ENCODE measurements at places on chromosomes 5 and 9.

DNA sequence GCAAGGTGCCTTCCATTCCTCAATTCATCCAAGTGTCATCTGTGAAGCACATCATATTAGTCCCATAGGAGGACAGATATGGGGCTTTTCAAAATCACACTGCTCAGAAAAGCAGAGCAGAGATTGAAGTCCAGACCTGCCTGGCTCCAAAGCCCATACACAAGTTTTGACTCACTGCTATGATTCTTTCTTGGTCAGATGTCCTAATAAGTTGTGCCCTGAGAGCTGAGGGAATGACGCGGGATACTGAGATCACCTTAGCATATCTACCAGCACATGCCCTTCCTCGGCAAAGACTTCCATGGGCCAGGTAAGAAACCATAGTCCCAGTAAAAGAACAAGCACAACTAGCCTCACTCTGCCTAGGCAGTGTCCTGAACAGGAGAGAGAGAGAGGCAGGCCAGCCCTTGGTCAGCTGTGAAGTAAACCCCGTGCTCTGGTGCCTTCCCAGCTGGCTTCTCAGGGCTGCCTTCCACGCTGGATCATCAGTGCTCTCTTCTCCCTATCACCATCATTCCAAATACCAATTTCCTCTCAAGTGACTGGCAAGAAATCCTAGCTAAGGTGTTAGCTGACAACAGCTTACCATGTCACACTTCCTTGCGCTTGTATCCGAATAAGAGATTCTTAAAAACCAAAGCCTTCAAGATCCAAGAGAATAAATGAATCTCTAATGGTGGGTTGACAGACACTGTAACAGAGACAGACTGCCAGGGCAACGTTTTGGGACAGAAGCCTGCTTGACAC is 73.2 kb downstream of the SIL1 start:
- DNase-seq = no peak

DNA sequence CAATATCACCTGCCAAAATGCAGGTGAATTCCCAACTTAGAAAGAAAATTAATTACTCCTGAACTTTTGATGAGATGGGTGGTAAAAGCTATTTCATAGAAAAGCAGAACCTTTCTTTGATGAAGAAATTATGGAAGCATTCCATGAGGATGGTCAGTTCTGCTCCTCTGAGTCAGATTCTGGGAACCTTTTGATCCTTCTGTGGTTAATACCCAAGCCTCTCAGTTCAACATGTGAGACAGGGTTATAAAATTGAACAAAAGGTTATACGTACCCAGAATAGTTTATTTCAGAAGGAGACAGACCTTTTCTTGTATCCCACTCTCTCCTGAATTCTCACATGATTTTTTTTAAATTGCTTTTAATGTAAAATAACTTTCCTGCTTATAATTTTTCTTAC is 767.6 kb upstream of the ADAMTS16 start:
- no peak for DNase-seq

DNA sequence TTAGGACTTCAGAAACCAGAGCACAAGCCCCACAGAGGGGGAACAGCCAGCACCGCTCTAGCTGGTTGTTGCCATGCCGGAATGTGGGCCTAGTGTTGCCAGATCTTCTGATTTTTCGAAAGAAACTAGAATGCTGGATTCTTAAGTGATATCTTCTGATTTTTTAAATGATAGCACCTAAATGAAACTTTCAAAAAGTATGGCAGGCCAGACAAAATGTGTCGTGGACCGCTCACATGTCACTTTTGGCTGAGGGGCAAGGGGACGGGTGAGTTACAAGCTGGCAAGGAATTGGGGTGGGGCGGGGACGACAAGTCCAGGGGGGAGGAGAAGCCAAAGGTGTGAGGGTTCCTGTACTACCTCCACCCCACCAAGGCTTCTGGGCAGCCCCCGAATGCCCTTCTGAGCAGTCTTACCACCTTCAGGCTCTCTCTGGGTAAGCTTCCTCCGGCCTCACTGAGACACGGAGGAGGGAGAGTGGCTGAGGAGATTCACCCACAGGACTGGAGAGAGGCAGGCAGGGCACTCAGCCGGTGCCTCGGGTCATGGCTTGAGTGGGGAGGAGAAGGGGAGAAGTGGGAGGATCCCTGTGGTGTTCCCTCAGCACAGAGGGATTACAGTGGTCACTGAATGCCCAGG is 10.3 kb downstream of the B4GALT7 start:
- no peak for DNase-seq

- no peak for DNase-seq
Measured at GRCh38 chr5:63323926-63324325, 638.3 kb downstream of the HTR1A start.

DNA sequence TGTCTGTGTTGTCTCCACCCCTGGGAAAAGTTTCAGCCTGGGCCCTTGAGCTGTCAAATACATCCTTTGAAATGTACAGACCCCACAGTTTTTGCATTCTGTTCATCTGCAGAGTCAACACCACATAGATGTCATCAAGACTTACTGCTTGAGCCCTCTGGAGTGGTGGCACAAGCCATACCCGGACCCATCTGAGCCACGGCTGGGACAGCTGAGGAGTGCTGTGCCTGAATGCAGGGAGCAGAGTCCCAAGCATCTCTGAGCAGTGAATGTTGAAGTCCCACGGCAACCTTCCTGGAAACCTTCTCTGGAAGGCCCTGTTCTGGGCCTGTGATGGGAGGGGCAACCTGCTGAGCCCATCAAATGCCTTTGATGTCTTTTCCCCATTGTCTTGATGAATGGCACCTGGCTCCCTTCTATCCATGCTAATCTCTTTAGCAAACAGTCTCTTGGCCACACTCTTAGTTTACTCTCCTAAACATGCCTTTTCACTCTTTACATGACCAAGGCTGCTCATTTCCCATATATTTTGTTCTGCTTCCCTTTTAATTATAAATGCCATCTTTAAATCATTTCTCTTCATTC is 92.5 kb downstream of the ATPSCKMT start:
- DNase-seq = no peak

GRCh38 chr5:72647806-72648205 is 140.6 kb upstream of the ZNF366 start:
- no peak for DNase-seq

DNA sequence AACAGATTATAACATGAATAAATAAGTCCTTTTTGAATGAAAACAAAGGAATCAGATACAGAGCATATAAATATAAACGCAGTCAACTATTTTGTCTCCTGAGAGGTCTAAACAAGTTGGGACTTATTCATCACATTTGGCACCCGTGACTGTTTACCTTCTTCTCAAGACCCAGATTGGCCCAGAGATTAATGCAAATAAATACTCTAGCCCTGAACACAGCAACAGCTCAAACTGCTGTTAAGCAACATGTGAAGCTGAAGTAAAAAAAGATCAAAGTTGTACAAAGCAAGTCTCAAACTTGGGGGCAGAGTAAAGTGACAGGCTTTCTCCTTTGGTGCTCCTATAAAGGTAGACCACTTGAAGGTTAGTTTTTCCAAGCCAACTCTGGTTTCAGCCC is 95.0 kb upstream of the NR5A1 start:
- DNase-seq = no peak

GRCh38 chr9:4842734-4843133 is 50.0 kb downstream of the RCL1 start:
- DNase-seq = no peak

GRCh38 chr9:130872912-130873503 is 23.6 kb downstream of the QRFP start:
- DNase-seq = no peak

- no peak for DNase-seq
Measured at GRCh38 chr5:143536364-143536763, 132.9 kb upstream of the NR3C1 start.

DNA sequence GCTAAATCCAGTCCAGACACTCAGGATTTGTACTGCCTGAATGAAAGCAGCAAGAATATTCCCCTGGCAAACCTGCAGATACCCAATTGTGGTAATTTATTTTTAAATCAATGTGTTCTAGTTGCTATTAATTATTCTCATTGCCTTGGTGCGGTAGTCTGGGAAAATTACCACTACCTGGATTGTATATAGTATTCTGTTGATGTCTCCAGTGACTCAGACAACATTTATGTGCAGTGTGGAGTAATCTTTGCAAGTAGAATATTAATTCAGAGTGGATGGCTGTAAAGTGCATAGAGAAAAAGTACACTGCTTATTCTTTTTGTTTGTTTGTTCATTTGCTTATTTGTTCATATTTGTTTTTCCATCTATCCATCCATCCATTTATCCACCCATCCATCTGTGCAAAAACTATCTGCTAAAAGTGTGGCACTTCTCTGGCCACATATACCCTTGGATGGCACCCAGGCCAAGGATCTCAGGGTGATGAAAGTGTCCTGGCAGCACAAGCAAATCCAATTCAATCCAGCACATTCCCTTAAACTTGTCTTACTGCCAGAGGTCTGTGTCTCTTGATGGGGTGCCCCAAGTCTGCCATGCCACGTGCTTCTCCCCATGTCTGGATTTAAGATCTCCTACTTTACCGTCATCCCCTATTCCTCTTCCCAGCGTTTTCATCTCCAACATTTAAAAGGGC is 41.3 kb downstream of the NTRK2 start:
- no peak for DNase-seq

DNA sequence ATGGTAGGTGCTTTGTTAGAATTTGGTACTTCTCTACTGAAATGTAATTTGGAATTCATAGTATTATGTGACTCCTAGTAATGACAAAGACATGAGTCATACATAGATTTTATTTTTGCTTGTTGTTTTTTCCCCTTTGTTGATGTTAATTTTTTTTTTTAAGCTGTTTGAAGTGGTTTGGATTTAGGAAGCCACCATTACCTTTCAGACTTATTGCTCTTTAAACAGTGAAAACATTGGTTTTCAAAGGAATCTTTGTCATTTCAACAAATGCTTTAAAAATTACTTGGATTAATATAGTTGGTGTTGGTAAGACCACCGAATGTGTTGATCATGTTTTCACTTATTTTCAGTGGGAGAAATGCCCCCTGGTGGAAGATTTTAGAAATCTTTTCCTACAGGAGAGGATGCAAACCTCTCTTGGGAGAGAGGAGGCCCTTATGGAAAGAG is 170.1 kb upstream of the PITX1 start:
- no peak for DNase-seq

GRCh38 chr9:127361561-127361960 is 35.4 kb upstream of the SLC2A8 start:
- DNase-seq = no peak

GRCh38 chr9:128151309-128152132 is 2.3 kb downstream of the LCN2 start:
- DNase-seq = no peak

DNA sequence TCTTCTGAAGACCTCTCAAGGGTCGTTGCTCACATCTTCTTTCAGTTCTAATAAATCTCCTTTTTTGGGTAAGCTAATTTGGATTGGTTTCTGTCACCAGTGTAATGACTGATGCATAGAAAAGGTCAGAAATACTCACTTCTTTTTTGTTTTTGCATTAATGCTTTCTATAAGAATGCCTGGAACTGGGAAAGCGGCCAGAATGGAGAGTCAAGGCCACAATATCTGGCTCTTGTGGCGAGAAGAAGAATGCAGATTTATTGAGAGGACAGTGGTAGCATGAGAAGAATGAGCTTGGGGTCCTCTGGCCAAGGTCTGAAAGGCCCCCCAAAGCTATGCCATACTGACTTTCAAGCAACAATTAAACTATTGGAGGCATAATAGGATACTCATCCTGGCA is 88.0 kb upstream of the SLC12A2 start:
- no peak for DNase-seq

- no peak for DNase-seq
Measured at GRCh38 chr5:176388003-176388443, 375 bp downstream of the NOP16 start.

DNA sequence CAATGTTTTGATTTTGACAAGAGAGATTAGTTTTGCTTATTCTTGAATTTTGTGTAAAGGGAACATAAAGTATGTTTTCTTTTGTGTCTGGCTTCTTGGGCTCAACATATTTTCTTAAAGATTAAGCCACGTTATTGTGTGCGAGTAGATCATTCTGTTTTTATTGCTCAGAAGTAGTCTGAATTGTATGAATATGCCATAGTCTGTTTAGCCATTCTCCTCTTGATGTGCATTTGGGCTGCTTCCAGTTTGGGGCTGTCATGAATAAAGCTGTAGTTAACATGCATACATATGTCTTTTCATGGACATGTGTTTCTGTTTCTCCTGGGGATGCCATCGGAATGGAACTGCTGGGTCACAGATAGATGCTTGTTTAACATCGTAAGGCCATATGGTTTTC is 198.9 kb downstream of the FANCC start:
- no peak for DNase-seq

DNA sequence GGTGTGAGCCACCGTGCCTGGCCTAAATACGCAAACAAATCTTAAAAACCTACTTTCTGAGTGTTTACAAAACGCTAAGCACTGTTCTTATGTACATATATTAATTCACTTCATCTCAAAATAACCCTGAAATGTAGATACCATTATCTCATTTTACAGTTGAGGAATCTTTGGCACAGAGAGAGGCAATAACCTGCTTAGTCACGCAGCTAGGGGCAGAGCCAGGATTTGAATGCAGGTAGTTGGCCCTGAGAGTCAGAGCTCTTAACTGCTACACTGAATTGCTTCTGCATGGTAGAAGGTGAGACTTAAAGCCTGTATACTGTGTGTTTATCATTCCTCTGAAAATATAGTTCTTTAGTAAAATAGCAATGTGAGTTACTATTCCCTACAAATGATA is 21.9 kb downstream of the ARHGEF37 start:
- no peak for DNase-seq

DNA sequence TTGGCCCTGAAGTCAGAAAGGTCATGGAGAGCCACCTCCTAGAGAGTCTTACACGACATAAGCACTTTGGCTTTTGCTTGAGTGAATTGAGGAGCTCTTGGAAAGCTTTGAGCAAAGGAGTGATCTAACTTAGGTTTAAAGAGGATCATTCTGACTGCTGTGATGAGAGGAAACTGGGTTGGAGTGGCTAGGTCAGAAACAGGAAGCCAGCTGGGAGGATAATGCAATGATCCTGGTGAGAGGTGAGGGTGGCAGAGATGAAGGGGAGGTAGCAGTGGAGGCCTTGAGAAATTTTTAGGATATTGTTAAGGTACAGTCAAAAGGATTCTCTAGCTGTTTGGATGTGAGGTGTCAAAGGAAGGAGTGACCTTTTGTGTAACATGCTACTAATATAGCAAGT is 32.2 kb upstream of the ROPN1L start:
- DNase-seq = no peak

DNA sequence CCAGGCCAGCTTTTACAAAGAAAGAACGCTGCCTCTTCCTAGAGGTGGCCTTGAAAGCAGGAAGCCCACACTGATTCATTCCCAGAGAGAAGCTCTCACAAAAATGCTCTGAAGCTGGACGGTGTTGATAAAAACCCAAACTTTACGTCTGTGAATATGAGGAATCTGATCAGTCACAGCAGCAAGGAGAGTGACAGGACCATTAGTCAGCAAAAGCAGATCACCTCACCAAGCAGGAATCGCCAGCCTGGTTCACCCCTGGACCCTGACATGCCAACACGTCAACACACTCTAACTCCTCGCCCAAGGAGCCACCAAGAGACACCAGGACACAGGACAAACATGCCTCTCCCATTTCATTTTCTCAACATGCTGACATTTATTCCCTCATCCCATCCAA is 70.6 kb upstream of the ZNF622 start:
- no peak for DNase-seq
